ENCODE measurements at places on chromosomes 3 and 15. TPM values are rescaled to one million over a fixed set of nuclear protein-coding genes. Genes with fewer than 3 reads are reported as not detected.

Gene SLC51B
- not detected for total RNA-seq

DNA sequence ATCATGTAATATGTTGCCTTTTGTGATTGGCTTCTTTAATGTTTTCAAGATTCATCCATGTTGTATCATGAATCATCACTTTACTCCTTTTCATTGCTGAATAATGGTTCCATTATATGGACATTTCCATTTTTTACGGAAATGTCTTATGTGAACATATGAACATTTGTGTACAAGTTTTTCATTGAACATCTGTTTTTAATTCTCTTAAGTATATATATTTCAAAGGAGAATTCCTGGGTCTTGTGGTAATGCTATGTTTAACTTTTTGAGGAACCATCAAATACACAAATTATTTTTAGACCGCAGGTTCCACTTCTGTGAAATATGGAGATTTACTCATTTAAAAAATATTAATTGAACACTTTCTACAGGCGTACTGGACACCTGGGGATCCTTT, 85.7 kb downstream of the ARIH1 start:
- H3K36me3 ChIP-seq, result peaks cover 10% of the 10 kb centered on the region
- H3K4me1 ChIP-seq, result no peaks in the 10 kb centered on the region
- DNase-seq, result no peak
- no peaks in the 10 kb centered on the region for H3K27me3 ChIP-seq
- no peak overlapping the region for H3K4me3 ChIP-seq
- H3K27ac ChIP-seq, result no peak overlapping the region

DNA sequence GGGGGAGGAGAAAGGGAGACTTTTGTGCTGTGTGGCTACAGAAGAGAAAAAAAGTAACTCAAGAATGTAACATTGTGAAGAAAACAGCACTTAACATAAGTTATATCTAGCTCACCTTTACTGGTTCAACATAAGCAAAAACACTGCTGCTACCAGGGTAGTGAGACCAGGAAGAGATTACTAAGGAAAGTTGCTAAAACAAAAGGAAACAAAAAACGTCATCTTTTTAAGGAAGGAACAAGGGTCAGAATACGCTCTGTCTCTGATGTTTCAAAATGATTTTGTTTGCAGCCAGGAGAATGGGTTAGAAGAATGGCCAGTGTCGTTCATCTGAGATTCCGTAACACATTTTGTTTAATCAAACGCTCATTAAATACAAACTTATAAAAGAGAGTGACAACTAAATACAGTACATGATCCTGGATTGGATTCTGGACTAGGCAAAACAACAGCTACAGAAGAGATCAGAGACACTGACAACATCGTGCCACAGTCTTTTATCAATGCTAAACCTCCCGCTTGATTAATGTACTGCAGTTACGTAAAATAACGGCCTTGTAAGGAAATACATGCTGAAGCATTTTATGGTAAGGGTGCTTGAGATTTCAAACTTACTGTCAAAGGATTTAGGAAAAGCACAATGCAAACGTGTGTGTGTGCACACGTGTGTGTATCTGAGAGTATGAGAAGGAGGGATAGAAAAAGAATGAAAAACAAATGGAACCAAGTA, 67.7 kb downstream of the FOXP1 start:
- no peaks in the 10 kb centered on the region for H3K27me3 ChIP-seq
- H3K36me3 ChIP-seq, result no peaks in the 10 kb centered on the region
- H3K4me3 ChIP-seq, result no peak overlapping the region
- H3K27ac ChIP-seq, result no peak overlapping the region
- no peak for DNase-seq

GRCh38 chr15:40098489-40099261, 10.0 kb downstream of the BMF start:
- H3K4me3 ChIP-seq, result peak overlapping the region; percentile 42
- H3K4me1 ChIP-seq, result peaks cover 45% of the 10 kb centered on the region
- peak overlapping the region; percentile 43 for H3K27ac ChIP-seq
- H3K27me3 ChIP-seq, result no peaks in the 10 kb centered on the region
- H3K36me3 ChIP-seq, result no peaks in the 10 kb centered on the region

- no peaks in the 10 kb centered on the region for H3K36me3 ChIP-seq
- no peak for DNase-seq
- H3K4me3 ChIP-seq, result no peak overlapping the region
Measured at GRCh38 chr3:195017151-195017550, 253.8 kb downstream of the XXYLT1 start.
